ENCODE measurements at places on chromosomes 3 and 15. TPM values are rescaled to one million over a fixed set of nuclear protein-coding genes. Genes with fewer than 3 reads are reported as not detected.

- H3K36me3 ChIP-seq: no peaks in the 10 kb centered on the region
- DNase-seq: no peak
- H3K27ac ChIP-seq: no peak overlapping the region
- no peak overlapping the region for H3K4me3 ChIP-seq
- H3K4me1 ChIP-seq: peaks cover 4% of the 10 kb centered on the region
- H3K27me3 ChIP-seq: peaks cover 13% of the 10 kb centered on the region
Measured at GRCh38 chr15:79427781-79428598, 4.1 kb upstream of the MINAR1 start.

DNA sequence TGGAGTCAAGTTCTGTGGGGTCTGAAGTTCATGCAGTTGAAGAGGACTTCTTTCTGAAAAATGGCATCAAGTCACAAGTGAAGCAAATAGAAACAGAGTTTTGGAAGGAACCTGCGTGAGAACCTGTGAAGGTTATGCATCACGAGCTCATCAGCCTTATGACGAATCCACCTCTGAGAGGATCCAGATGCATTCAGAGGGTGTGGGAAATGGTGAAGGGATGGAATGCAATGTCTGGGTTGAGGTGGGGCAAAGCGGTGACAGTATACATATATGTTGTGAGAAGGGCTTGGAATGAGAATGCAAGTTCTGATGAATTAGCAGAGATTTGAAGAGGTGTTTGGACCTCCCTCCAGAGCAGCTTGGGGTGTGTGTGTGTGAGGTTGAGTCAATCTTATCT lies 382.1 kb upstream of the TBL1XR1 start:
- no peaks in the 10 kb centered on the region for H3K36me3 ChIP-seq
- no peak overlapping the region for H3K27ac ChIP-seq
- H3K4me3 ChIP-seq: no peak overlapping the region
- DNase-seq: no peak

- H3K36me3 ChIP-seq: no peaks in the 10 kb centered on the region
- no peak for DNase-seq
- H3K27ac ChIP-seq: no peak overlapping the region
- H3K4me1 ChIP-seq: no peaks in the 10 kb centered on the region
Measured at GRCh38 chr15:88745696-88746095, 57.5 kb upstream of the ACAN start.

DNA sequence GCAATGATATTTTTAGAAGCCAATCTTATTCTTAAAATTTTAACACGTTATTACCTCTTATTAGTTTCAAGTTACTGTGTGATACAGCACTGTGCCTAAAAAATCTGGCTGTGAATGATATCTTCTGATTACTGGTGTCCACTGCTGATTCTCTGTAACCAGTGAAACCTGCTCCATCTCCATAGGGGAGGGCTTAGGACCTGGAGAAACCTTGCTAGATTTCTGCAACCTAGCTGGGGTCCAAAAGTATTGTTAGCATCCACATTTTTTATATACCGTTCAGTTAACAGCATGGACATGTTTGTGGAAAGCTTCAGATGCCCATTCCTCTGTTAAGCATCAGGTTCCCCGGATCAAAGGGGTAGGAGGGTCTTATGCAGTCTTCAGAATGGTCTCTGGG lies 193.9 kb upstream of the TOPAZ1 start:
- no peak for DNase-seq
- H3K4me1 ChIP-seq: no peaks in the 10 kb centered on the region
- no peak overlapping the region for H3K27ac ChIP-seq

- no peaks in the 10 kb centered on the region for H3K27me3 ChIP-seq
- no peaks in the 10 kb centered on the region for H3K36me3 ChIP-seq
- no peak overlapping the region for H3K4me3 ChIP-seq
- DNase-seq: no peak
- H3K27ac ChIP-seq: no peak overlapping the region
Measured at GRCh38 chr3:55476515-55476914, 10.6 kb downstream of the WNT5A start.

The PRKCI gene
- total RNA-seq: 54.4 TPM

The EXOSC7 gene
- 38.4 TPM for total RNA-seq
